ENCODE measurements at places on chromosomes 2 and 18.

DNA sequence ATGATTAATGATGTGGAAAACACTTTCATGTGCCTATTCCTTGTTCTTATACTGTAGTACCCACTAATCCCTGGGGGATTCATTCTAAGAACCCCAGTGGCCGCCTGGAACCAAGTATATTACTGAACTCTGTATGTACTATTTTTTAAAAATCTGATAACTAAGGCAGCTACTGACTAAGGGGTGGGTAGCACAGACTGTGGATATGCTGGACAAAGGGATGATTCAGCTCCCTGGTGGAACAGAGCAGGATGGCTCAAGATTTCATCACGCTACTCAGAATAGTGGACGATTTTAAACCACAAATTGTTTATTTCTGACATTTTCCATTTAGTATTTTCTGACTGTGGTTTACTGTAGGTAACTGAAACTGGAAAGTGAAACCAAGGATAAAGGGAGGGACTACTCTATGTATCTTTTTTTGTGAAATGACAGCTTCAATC, 41.8 kb upstream of the CDC42EP3 start:
- peak; percentile 64 for DNase-seq

- no peak for DNase-seq
Measured at GRCh38 chr2:127887082-127887775, 1.5 kb upstream of the AMMECR1L start.

- no peak for DNase-seq
Measured at GRCh38 chr2:151860613-151861146, 32.5 kb upstream of the ARL5A start.

- no peak for DNase-seq
Measured at GRCh38 chr2:218020281-218020680, 17.5 kb upstream of the TNS1 start.

DNA sequence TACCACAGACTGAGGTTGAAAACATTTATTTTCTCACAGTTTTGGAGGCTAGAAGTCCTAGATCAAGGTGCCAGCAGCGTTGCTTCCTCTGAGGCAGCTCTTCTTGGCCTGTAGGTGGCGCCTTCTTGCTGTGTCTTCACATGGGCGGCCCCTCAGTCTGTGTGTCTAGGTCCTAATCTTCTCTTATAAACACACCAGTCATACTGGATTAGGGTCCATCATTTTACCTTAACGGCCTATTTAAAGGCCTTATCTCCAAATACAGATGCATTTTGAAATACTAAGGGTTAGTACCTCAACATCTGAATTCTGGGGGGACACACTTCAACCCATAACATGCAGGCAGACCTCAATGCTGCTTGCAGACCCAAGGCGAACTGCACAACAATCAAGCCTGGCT, 4.4 kb upstream of the RMC1 start:
- no peak for DNase-seq

DNA sequence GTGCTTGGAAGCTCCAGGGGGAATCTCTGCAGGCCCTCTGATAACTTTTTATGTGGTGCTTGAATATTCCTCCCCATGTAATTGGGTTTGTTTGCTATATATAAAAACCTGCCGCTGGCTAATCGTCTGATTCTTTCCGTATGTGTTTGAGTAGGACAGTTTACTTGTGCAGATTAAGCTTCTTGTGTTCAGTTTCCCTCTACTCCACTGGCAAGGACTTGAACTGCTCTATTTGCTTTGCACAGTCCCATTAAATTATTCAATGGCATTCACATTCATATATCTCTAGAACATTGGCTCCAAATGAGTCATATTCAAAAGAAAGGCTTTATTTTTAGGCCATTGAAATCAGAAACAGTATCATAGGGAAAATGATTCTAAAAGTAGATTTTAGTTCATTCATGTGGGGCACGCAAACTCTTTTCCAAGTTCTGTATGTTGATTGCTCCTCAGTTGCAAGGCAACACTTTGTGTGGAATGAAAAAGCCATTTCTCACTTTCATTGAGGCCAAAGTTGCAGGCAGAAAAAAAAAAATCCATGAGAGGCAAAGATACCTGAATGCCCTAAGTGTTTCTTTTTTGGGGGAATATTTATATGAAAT, 1682.3 kb upstream of the PIK3C3 start:
- DNase-seq: no peak

GRCh38 chr2:16890081-16890480, 224.4 kb upstream of the CYRIA start:
- no peak for DNase-seq

- DNase-seq: no peak
Measured at GRCh38 chr2:226121046-226121738, 678.4 kb downstream of the IRS1 start.

DNA sequence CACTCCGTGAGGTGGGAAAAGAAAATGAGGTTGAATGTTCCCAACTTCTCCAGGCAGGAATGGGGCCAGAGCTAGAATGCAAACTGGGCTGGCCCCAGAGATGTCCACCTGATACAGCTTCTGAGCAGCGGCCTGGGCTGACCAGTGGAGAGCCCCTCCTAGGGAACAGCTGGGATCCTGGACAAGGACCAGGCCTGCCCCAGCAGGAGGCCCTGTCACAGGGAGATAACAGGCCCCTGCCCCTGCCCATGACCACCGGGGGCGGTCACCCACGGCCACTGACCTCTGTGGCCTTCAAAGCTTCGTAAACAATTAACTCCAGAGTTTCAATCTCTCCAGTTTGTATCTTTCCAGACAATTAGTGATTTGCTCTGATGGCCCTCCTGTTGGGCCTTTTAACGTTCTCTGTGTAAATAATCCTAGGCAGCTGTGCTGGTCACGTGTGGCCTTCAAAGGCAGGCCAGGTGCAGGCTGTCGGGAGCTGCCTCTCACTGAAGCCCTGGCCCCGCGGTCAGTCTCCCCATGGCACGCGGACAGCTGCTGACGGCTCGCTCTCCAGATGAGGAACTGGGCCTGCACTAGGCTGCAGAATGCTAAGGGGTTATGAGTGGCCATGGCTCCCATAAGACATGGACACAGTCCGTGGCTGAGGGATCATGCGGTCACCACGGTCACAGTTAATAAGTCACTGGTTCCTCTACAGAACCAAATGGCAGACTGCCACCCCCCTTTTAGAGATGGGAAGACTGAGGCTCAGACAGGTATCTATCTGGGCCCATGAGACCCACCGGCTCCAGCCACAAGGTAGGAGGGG, 9.2 kb downstream of the HS6ST1 start:
- no peak for DNase-seq

- DNase-seq: no peak
Measured at GRCh38 chr2:241064008-241064801, 37.9 kb downstream of the MTERF4 start.

DNA sequence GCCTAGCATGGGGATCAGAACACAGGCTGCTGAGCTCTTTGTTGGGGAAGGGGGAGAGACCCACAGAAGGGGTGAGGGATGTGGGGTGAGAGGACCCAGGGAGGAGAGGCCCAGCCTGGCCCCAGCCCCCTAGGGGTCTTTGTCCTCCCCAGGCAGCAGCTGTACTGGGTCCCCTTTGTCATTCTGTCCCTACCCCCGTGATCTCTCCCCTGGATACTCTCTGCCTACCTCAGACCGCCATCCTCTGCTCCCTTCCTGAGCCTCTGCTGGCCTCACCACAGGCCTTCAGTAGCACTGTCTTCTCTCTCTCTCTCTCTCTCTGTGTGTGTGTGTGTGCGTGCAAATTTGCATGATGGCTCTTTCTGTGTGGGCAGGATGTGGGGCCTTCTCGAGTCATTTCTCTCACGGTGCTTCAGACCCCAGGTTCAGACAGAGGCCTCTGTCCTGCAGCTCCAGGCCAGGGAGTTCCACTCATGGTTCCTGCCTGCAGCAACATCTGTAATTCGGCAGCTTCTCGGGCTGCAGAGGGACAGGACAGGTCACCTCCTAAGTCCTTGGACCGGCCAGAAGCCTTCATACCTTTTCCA, 1.4 kb downstream of the PSD4 start:
- DNase-seq: no peak

- DNase-seq: no peak
Measured at GRCh38 chr2:118232796-118233195, 144.5 kb downstream of the INSIG2 start.

DNA sequence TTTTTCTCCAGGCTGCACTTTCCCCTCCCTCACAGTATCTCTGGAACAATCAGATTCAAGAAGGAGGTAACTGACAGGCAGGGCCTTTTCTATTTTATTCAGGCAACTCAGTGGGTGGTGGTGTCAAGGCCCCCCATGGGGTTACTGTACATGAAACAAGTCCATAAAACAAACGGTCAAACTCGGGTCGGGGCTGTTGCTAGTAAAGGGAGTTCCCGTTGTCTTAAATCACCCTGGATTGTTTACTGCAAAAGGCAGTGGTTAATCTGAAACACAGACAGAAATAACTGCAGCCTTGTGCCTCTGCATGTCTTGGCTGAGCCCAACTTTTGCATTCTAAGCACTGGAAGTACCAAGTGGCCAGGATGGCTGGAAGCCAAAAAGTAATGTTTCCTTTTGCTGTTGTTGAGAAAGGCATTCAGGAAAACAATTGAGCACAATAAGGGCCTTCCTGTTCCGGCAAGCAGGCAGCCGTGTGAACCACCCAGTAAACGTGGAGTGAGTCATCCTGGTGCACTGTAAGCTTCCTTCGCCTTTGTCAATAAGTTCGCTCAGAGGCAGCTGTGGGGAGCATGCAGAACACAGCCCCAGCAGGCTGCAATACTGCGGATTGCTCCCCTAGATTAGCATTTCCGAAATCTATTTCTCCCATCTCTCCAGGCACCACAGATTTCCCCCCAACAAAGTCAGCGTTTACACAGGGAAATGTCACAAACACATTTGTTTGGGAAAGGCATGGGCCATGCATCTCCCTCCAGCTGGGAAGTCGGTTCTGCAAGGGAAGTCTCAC, 149.6 kb downstream of the IRS1 start:
- peak; percentile 97 for DNase-seq

DNA sequence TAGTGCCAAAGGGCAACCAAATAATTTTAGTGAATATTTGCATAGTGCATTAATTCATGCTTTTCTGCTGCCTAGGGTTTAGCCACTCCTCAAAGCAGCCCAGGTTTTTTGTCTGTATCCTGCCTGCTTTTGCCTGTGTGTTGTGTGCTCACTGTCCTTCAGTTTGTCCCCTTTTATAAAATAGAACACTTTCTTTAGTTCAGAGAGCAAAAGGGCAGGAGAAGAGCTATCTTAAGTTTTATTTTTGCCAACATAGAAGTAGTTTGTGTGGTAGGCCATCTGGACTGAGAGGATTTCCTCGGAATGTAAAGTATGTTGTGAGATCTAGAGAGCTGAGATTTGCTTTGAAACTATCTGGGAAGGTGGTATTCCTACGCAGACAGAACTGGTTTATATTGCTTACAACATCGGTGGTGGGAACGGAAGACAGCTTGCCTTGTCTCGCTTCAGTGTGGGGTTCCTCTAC, 64.9 kb downstream of the EML4 start:
- no peak for DNase-seq

- no peak for DNase-seq
Measured at GRCh38 chr2:192854031-192854430, 659.3 kb upstream of the TMEFF2 start.

DNA sequence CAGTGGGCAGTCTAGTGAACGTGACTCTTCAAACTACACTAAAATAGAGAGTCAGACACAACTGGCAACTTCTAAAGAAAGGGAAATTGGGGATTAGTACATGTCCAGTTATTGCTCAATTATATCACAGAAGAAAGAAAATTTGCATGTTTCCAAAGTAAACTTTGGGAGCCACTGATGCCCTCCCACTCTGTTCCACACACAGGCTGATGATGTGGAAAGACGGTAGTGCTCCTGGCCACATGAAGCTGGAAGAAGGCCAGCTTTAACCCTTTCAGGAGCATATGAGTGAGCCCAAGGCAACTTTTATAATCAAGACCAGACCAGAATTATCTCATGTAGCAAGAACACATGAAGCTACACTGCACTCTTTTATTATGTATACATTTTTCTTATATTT, 141.0 kb downstream of the NR4A2 start:
- no peak for DNase-seq

DNA sequence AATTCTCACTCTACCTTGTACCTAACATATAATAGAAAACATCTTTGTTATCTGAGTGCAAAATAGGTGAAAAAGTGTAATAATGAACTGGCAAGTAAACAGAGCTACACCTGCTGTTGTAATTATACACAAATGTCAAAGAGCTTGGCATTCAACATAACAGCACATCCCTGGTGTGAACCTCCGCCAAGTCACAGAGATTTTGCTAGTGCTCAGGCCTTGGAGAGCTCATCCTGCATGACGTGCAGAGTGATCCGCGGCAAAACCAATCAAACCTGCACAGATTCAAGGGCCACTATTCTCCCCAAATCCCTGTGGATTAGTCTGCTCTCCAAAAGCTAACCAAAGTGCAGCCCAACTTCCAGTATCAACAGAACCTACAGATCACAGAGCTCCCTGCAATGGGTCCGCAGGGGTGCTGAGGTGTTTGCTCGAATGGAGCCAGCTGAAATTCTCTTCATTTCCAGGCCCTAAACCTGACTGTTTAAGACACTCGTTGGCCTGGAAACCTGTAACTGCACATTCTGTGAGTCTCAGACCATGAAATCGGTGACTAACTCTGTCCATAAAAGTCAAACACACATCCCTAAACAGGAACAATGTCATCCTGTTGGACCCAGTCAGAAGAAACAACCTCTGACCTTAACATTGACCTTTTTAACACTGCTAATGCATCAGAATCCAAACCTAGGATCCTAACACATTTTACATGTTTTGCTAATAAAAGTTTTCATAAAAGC, 111.8 kb downstream of the EPB41L3 start:
- peak; percentile 34 for DNase-seq

GRCh38 chr2:42767899-42768705, 4.2 kb upstream of the OXER1 start:
- DNase-seq: no peak

DNA sequence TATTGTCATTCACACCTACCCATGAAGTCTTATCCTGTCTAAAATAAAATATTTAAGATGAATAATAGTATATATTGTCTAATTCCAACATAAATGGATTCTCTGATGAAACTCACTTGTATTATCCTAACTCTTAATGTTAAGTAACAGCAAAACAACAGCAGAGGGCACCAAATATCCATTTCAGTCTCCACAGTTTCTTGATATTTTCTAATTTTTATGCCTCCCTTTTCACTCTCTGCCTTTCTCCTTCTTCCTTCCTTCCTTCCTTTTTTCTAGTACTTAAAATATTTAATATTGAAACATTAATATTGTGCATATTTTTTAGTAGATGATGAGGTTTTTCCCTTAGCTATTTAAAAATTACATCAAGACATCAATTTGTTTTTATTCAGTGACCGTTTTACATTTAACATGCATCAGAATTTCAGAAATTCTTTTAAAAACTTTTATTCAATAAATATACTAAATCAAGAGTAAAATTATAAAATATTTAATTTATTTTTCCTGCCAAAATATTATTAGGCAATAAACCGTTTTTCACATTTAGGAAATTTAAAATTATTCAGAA, 97.6 kb downstream of the WDR7 start:
- no peak for DNase-seq

DNA sequence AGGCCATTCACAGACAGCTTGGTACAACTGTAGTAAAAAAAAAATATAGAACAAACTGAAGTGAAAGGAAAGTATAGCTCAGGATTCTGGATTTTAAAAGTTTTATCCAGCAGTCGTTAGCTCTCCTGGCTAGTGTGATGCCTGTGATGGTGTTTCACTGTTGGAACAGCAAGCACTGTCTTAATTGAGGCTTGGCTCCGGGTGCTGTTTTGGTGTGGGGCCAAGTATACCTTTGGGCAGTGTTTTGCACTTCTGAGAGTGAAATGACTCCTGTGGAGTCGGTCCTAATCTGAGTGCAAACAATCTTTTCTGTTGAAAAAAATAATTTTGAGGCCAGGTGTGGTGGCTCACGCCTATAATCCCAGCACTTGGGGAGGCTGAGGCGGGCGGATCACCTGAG, 28.7 kb upstream of the RAB1A start:
- DNase-seq: no peak

All from kidney epithelial cell (primary cell).